H4 (cell line): ENCODE measurements at places on chromosomes 3 and 15. TPM values are rescaled to one million over a fixed set of nuclear protein-coding genes. Genes with fewer than 3 reads are reported as not detected.

- DNase-seq: no peak
Measured at GRCh38 chr3:40073310-40074007, 236.0 kb upstream of the EIF1B start.

GRCh38 chr15:54083991-54084390, 105.8 kb downstream of the UNC13C start:
- no peak for DNase-seq

DNA sequence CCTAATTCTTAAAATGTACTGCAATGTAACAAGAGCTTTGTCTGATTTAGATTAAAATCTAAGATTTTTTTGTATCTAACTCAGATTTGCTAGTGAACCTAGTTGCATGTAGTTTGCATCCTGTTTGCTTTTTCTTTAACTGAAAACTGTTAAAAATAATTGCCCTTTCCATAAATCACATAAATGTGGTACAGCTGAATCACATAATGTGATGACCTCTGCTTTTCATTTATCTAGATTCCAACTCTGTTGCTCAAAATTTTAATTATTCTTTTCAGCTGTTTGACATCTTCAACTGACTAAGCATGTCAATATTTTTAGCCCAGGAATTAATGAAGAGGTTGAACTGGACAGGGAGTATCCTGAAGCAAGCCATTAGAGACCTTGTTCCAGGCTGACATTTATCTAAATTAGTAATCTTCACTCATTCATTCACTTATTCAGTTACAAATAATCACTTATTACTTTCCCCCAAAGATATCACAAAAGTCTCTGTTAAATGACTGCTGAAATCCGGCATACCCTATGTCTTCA, 101.9 kb upstream of the PLXND1 start:
- DNase-seq: no peak

GRCh38 chr15:63763476-63764123, 70.1 kb downstream of the HERC1 start:
- no peak for DNase-seq

GRCh38 chr15:50905055-50905454, 3.4 kb upstream of the AP4E1 start:
- no peak for DNase-seq

DNA sequence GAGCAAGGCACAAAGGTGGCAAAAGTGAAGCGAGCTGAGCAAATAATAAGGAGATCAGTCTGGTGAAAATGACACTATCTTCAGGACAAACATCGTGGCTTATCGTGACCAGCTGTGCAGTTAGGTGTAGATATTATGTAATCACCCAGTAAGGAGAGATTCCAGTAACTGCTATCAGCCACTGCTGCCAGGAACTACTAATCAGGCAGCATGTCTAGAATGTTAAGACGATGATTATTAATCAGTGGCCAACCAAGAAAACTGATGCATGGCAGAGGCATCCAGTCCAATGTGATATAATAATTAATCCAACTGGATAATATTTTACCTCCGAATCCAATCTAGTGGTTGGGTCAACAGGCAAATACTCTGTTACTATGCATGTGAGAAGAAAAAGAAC, 252.7 kb upstream of the ZPLD1 start:
- DNase-seq: no peak

GRCh38 chr3:197888511-197888910, 61.5 kb upstream of the RPL35A start:
- no peak for DNase-seq

GRCh38 chr15:57425842-57426241, 49.5 kb downstream of the CGNL1 start:
- DNase-seq: no peak

DNA sequence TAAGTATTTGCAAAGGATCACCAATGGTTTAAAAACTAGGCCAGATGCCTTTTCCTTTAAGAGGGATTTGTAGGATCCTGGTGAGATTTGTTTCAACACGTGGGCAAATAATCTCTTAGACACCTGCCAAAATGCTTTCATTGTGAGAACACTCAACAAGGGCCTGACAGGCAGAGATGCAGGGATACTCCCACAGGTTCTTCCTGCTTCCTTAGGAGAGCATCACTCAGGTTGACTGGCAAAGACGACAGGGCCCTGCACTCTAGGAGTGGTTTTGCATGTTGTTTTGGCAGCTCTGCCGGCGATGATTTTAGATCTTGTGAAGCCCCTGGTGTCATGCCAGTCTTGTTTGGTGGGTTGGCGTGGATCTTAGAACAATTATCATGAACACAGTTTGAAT, 184.5 kb downstream of the NR1D2 start:
- no peak for DNase-seq

DNA sequence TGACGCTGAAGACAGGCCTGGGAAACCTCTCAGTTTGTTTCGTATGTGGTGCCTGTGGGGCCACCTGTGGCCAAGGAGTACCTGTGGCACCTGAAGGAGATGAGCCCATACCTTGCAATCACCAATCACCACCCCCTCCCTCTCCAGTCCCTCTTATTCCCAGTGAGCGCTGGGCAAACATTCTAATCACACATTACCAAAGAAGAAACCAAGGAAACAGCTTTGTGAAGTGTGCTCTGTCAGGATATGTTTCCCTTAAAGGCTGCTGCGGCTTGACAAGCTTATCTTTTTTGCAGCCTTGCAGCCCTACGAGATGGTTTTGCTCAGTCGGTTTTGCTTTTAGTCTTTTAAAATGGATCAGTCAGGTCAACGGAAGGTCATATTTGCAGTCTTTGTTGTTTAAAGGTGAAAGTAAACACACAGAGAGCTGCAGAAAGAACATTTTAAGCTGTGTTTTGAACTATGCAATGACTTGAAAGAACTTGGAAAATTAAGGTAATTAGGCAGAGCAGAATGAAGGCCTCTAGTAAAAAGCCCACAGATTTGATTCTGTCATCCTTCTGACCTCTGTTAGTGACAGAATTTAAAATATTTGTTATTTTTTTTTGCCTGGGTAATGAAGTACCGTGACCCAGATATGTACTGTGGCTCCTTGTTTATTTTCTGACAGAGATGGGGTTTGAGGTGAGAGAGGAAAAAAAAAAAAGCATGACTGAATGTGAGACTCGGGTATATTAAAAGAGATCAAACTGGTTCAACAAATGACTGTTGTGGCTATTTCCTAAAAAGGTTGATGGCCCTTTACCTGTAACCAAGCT, 461.4 kb downstream of the NSUN3 start:
- DNase-seq: peak; percentile 7

- DNase-seq: no peak
Measured at GRCh38 chr15:26028086-26028740, 165.1 kb upstream of the ATP10A start.

- peak; percentile 23 for DNase-seq
Measured at GRCh38 chr3:193620650-193621049, 27.6 kb downstream of the OPA1 start.

- no peak for DNase-seq
Measured at GRCh38 chr15:74907163-74907870, 666 bp upstream of the FAM219B start.

- no peak for DNase-seq
Measured at GRCh38 chr15:101025896-101026631, 106.9 kb downstream of the LRRK1 start.

DNA sequence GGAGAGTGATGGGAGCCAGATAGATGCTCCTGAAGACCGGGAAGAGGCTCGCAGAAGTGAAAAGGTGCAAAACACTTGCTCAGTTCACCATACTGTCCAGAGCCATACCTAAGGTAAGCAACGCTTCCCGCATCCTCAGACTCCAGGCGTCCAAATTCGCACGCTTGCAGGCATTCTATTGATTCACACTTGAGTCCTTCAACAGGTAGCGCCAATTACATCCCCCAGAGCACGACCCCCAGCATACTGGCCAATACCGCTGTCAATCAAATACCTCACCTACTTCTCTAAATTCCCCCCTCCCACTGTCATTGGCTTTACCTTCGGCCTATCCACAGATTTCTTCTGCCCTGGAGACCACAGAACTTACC, 361 bp upstream of the STXBP5L start:
- DNase-seq: no peak

DNA sequence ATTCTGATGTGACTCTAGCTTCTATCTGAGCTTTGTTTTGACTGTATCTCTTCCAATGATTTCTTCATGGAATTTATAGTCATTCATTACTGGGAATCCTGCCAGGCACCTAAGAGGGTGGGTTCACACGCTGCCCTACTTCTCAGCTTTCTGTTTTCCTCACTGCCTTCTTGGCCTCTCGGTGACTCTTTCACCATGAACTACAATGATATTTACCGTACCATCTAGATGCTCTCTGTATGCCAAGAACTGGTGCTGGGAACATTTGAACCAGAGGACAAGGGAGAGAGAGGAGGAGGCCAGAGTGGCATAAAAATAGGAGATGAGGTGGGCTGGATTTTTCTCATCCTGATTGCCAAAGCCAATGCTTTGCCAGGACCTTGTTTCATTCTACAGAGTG, 280.0 kb upstream of the P2RY1 start:
- DNase-seq: no peak

- DNase-seq: no peak
Measured at GRCh38 chr15:78460737-78461136, 22.7 kb downstream of the IREB2 start.

DNA sequence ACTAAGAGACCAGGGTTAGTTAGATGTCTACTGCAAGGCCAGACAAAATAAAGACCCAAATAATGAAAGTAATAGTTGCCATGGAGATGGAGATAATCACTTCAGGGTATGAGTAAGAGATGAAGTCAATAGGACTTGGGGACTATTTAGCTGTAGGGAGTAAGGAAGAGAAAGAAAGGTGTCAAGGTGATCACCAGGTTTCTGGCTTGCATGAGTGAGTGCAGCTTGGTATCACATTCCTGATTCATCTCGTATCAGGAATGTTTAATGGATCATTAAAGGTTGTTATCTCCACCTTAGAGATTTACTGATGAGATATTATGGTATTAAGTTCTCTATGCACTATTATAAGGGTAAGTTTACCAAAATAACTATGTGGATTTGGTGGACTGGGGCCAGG, 357.4 kb upstream of the ATP11B start:
- no peak for DNase-seq

GRCh38 chr15:39834256-39834655, 51.6 kb upstream of the FSIP1 start:
- no peak for DNase-seq

- no peak for DNase-seq
Measured at GRCh38 chr15:60800299-60801072, 321.5 kb upstream of the ICE2 start.

DNA sequence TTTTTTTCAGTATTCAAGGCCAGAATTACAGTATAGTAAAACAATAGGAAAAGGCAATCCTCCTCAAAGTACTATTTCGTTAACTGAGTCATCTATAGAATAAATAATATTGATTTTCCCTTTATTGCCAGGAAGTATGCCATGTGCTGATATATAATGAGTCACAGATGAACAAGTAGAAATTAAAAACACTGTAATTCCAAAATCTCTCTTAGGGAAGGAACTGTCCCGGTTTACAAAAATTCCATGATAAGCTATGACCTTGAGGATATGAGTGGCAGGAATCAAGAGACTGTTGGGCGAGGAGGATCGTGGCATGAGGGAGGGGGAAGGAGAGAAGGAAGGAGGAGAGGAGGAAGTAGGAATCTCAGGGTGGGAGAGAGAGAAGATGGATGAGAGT, 166.0 kb upstream of the ICE2 start:
- DNase-seq: no peak

DNA sequence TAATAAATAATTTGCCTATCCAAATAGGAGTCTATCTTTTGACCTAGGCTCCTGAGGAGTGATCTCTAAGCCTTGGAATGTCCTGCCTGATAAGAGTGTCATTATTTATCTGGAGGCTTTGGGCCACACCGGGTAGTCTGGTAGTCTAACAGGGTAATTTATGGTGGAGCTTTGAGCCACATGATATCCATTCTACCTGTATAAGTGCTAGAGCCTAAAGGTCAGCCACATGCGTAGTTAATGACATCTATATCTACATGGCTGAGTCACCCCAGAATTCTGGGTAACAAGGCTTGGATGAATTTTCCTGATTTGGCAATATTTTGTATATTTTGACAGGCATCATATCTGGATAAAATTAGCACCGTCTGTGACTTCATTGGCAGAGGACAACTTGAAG, 681.4 kb downstream of the MCTP2 start:
- DNase-seq: no peak

GRCh38 chr3:5618170-5618569, 430.7 kb downstream of the EDEM1 start:
- DNase-seq: no peak

DNA sequence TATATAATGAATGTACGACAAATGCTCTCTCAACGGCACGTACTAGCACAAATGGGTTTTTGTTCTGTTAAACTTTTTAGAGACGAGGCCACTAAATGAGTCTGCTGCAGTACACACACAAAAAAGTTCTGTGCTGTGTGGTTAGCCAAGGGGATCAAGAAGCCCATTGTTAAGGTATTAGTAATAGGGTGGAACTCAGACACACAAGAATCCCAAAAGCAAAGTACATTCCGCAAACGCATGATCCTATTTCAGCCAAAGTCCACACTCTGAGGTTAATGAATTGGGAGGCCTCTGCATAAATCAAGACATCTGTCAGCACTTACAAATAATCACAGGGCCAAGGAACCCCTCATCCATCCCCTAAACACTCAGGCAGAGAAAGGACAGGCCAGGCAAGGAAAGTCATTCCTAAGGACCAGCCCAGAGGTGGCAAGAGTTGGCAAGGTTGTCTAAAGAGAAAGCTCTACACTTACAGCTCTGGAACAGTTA, 12.1 kb downstream of the OSBPL10 start:
- DNase-seq: peak; percentile 92

DNA sequence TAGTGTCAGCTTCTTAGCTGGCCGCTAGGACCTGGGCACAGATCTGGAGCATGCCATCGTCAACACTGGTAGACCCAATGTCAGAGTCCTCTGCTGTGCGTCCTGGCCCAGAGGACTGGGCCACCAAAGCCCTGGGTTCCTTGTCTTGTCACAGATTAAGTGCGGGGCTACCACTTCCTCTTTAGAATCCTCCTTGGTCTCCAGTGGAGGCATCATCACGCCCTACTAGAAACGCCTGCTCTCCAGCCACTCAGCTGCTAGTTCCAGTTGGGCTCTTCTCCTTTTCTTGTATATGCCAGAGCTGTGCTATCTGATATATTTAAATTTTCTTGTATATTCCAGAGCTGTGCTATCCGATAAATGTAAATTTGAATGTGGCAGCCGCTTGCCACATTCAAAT, 11.2 kb downstream of the PPCDC start:
- DNase-seq: no peak

DNA sequence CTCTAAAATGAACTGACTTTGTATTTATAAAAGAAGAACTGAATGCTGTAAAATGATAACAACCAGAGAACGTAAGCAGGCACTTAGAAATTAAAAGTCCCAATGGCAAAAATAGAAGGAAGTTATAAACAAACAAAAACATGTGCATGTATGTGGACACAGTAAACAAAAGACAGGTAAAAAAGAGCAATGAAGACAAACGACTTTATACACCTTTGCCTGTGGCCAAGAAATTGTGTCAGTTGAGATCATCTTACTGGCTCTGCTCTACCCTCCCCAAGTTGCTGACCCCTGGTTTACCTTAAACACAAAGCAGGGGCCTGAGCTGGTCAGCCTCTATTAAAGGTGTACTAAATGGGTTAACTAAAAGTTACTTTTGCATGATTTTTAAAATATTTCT, 41.7 kb upstream of the GP5 start:
- DNase-seq: no peak

SYNM gene
- total RNA-seq: 6.6 and 8.0 TPM in 2 replicates

STXBP5L gene
- 1.6 and 9.8 TPM in 2 replicates for total RNA-seq

OIP5 gene
- total RNA-seq: 40.1 and 42.4 TPM in 2 replicates

LOXL1 gene
- total RNA-seq: 53.2 and 104 TPM in 2 replicates
